ENCODE measurements at places on chromosomes 6 and 20. TPM values are rescaled to one million over a fixed set of nuclear protein-coding genes. Genes with fewer than 3 reads are reported as not detected.

Gene IRF4
- total RNA-seq: 129 TPM

Gene HLA-DMA
- 558 TPM for total RNA-seq

Gene HNF4A
- not detected for total RNA-seq

Gene TINAG
- total RNA-seq: not detected

Gene POPDC3
- total RNA-seq: not detected

Gene RNF182
- not detected for total RNA-seq

Gene TRIM40
- not detected for total RNA-seq

Gene HLA-DQB1
- 267 TPM for total RNA-seq

Gene FOXQ1
- total RNA-seq: not detected

Gene RFX6
- total RNA-seq: not detected

DNA sequence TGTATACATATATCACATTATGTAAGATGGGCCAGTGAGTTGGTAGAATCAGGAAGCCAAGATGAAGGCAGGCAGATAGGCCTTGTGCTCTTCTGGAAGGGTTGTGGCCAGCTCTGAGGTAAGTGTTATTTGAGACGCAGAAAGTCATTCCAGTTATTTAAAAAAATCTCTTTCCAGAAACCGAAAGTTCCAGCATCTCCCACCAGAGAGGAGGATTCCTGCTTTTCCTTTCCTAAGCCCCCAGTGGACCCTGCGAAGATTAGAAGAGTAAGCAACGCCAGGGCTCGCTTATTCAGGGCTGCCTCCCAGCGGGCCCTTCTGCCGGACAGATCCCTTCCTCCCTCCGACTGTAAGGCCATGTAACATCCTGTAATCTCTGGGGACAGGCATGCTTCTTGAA lies 20.4 kb downstream of the ARMC2 start:
- no peak for DNase-seq

DNA sequence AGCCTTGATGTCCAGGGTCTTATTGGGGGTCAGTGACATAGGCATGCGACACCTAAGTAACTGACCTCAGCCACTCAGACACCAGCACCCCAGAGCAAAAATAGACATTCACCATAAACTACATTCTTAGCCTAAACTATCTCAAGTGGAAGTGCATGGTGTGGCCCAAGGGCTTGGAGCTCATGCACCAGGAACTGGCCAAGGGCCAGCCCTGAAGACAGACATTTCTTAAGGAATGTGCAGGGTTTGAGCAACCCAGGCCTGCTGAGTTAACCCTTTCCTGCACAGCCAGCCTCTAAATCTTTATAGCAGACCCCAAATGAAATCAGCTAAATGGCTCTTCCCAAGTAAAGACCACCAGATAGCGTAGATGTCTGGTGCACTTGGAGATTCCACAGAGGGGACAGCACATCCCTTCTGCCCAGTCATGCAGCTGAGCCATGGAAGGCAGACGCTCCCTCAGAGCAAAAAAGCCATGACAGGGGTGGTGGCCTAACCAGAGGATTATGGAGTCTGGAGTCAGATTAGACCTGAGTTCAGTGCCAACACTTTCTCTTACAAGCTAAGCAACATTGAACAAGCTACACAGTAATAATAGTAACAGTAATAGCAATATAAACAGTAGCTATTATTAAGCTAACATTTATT lies 222.6 kb downstream of the ZMYND8 start:
- no peak for DNase-seq

GRCh38 chr6:30686009-30686907 lies at the start of gene PPP1R18:
PPP1R18 (minus strand) TSS chr6:30686645; CDS start chr6:30686018, 627 bp downstream.
- DNase-seq: peak; percentile 87

DNA sequence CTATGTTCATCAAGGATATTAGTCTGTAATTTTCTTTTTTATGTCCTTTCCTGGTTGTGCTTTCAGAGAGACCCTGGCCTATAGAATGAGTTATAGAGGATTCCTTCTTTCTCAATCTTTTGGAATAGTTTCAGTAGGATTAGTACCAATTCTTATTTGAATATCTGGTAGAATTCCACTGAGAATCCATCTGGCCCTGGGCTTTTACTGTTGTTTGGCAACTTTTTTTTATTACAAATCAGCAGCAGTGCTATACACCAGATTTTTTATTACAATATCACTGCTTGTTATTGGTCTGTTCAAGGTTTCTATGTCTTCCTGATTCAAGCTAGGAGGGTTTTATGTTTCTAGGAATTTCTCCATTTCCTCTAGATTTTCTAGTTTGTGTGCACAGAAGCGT lies 50.0 kb upstream of the NRSN1 start:
- DNase-seq: no peak

DNA sequence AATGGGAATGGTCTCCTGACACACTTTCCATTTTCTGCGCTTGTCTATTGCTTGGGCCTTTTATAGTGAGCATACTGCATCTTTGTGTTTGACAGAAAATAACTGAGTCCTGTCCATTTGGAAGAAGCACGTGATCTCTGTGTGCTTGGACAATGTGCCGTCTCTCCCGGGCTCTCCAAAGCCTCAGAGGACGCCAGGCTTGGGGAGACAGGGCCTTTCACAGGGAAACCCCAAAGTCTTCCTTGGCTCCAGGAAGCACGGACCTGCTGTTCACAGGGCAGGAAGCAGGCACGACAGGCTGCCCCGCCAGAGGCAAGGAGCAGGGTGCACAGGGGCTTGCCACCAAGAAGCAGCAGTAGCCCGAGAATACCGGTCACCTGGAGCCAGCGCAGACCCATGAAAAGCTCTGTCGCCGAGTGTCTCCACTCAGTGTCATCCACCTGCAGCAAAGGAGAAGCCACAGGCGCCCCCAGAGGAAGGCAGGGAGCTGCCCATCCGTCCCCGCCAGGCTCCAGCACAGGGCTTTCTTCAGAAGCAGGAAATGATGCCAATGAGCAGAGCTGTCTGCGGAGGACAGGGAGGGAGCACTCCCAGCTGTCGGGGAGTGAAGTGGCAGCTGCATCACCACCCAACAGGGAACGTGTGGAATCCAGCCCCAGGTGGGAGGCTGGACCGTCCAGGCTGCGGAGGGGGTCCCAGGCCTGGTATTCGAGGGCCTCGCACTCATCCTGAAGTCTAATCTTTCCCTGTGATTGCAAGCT lies 135.1 kb downstream of the AGPAT4 start:
- no peak for DNase-seq

- DNase-seq: no peak
These were observed 12.5 kb upstream of the FERMT1 start for GRCh38 chr20:6135347-6135746.

GRCh38 chr20:60934724-60935123 lies 317.3 kb upstream of the CDH4 start:
- DNase-seq: no peak

DNA sequence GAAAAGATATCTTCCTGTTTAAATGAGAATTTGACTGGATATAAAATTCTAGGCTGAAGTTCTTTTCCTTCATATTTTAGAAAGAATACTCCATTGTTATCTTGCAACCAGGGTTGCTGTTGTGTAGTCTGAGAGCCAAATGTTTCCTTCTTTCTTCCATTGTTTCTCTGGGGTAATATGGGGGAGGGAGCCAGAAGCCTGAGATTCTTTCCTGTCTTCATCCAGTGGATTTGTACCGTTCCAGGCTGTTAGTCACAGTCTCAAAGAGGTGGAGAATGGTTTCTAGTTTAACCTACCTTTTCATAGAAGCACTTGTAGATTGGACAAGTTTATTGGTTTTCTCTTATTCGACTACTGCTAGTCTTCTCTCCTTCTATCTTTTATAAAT lies 6.1 kb upstream of the ULBP3 start:
- no peak for DNase-seq

DNA sequence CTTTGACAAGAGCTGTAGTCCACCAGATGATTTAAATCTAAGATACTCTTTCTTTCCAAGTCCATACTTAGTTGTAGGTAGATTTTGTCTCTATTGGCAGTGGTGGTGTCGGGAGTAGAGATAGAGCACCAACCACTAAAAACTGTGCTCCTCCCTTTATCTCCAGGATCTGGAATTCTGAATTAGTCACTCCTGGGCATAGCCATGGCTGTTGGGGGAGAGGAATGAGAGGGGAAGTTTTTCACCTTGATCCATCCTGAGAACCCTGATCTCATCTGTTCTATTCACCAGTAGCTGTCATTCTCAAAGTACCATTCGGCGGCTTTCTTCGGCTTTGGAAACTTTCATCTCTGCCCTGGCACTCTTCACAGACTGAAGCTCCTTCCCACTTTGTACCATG lies 35.6 kb upstream of the NKX2-4 start:
- DNase-seq: no peak

- DNase-seq: no peak
These were observed 27.5 kb downstream of the HLA-F start for GRCh38 chr6:29750709-29751108.

GRCh38 chr6:24743265-24743943 lies 24.4 kb upstream of the C6orf62 start:
- no peak for DNase-seq

DNA sequence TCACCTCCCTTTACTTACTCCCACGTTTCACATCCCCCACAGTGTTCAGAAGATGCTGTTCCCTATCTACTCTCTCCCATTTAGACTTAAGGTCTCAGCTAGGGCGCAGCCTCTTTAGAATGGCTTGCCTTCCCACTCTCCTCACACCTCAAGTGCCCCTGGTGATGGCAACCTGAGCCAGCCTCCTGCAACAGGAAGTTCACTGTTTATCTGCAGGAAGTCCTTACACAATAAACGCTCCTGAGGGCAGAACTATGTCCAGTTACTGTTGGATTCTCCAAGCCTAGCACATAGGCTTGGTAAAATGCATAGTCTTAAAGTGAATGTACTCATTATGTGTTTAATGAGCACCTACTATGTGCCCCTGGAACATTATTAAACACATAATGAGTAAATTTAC lies 21.9 kb upstream of the RAB22A start:
- no peak for DNase-seq

- DNase-seq: peak; percentile 39
These were observed 215.0 kb upstream of the PLCB4 start for GRCh38 chr20:8853805-8854338.

- DNase-seq: no peak
These were observed 24.5 kb downstream of the TENT5A start for GRCh38 chr6:81727876-81728517.

GRCh38 chr6:157990321-157991066 lies 8.8 kb downstream of the SYNJ2 start:
- peak; percentile 62 for DNase-seq

DNA sequence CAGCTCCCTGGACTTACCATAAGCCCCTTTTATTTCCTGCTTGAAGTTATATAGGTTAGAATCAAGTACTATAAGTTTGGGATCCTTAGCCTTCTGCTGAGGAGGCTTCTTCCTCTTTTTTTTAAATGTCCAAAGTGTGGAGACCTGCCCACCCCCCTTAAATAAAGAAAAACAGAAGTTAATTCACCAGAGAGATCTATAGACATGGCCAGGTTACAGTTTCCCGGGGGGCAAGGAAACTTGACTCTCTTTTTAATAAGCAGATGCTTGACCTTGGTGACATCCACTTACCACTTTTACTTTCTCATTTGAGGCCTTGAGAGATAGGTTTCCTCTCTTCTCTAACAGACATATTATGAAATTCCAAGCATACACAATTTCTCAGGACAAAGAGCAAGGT lies 88.3 kb downstream of the BMP2 start:
- DNase-seq: no peak

GRCh38 chr6:157054531-157054979 lies 268.8 kb downstream of the TMEM242 start:
- peak; percentile 76 for DNase-seq

DNA sequence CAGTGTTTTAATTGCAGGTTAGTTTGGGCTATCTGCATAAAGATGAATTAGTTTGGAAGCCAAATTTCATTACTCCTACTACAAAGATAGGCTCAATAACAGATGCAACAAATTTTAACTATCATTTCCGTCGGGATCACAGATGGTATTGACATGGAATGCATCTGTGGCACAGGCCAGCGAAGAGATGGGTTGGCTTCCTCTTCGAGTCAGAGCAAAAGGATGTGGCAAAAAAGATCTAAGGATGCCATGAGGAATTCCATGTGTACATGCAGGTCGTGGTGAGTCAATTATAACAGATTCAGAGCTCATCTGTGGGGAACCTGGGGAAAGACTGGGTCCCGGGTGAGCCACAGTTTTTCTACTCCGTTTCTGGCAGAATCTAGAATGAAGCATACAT lies 83.0 kb upstream of the CITED2 start:
- no peak for DNase-seq

GRCh38 chr6:43924222-43924702 lies 154.3 kb downstream of the VEGFA start:
- peak; percentile 27 for DNase-seq

GRCh38 chr20:33334111-33334510 lies 51.1 kb downstream of the BPIFB1 start:
- no peak for DNase-seq

- no peak for DNase-seq
These were observed 2.5 kb downstream of the CNR1 start for GRCh38 chr6:88163616-88164015.

GRCh38 chr6:97222903-97223302 lies 60.1 kb downstream of the MMS22L start:
- DNase-seq: no peak

DNA sequence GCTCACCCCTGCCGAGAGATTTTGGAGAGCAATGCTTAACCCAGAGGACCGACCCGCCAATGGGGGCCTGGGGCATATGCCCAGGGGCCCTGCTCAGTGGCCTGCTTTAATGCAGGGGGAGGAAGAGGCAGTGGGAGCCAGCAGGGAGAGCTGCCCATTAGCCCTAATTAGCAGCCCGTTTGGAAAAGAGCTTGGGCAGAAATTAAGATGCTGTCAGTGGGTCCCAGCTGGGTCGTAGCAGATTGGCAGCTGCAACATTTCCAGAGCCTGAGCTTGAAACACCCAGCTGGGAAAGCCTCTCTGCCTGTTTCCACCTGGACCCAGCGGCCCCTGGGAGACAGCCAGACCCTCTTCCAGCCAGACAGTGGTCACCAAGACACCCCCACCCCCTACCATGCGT lies 39.5 kb downstream of the CD40 start:
- no peak for DNase-seq

DNA sequence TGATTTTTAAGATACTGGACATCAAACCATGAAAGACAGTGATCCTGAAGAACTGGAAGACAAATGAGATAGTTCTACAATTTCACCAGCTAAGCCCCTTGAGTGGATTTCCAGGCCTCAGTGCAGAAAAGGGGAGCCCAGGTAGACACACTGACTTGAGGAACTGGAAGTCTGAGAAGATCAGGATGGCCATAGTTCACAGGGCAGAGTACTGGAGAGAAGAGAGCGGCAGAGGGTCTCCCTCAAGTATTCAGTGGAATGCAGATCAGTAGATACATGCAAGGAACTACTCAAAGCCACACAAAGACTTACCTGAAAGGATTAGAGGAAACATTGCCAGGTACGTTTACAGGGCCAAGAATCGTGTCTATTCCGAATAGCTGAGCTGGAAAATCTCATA lies 224.3 kb downstream of the LRFN2 start:
- DNase-seq: no peak

DNA sequence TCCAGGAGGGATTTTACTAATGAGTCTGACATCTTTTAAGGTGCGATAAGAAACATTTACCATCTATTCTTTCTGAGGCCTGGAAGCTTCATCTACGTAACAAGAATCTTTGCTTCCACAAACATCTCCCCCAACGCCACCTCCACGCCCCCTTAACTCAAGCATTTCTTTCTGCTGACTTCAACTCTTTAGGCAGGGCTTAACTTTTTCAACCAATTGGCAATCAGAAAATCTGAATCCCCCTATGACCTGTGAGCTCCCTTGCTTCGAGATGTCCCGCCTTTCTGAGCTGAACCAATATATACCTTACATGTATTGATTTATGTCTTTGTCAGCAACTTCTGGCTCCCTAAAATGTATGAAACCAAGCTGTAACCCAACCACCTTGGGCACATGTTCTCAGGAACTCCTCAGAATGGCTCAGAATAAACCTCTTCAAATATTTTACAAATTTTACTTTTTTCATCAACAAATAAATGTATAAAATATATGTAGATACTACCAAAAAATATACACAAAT lies 11.5 kb downstream of the OR2H2 start:
- DNase-seq: no peak

- peak; percentile 45 for DNase-seq
These were observed 103.2 kb upstream of the FOXP4 start for GRCh38 chr6:41442800-41443501.
